ENCODE measurements at places on chromosomes 3 and 15.
A peak's percentile ranks its signal among the peaks of the same experiment; 100 is the strongest.

- DNase-seq, result no peak
These were observed 346.7 kb upstream of the TGFBR2 start for GRCh38 chr3:30259730-30260129.

DNA sequence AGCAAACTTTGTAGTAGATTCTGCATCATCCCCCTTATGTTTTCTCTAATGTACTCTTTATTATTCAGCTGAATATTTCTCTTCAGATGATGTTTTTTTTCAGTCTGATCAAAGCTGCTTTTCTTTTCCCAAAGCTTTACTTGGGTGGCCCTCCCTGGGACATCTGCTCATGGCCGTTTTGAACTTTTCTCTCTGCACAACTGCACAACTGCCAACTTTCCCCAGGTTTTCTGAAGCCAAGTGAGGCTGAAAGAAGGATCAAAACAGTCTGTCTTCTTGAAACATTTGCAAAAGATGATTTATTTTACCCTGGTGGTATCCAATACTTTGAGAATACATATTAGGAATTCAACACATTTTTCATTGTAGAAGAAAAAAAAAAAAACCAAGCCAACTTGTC lies 43.0 kb downstream of the GASK1A start:
- DNase-seq, result no peak

DNA sequence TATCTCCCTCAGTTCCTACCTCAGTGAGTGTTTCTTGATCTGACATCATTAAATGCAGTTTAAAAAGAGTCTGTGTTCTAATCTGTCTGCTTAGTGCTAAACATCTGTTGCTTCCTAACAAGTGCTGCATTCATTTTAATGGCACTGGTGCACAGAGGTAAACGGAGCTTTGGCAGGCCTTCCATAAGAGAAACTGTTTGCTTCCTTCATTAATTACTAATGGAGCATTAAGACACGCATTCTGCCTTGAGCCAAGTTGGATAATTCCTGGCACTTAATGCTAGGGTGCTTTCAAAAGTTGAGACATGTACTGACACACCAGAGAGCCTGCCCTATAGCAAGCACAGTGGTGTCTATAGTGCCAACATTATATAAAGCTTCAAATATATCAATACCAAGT lies 34.7 kb downstream of the SCG5 start:
- no peak for DNase-seq

GRCh38 chr3:48018841-48019240 lies 2.6 kb upstream of the MAP4 start:
- no peak for DNase-seq

DNA sequence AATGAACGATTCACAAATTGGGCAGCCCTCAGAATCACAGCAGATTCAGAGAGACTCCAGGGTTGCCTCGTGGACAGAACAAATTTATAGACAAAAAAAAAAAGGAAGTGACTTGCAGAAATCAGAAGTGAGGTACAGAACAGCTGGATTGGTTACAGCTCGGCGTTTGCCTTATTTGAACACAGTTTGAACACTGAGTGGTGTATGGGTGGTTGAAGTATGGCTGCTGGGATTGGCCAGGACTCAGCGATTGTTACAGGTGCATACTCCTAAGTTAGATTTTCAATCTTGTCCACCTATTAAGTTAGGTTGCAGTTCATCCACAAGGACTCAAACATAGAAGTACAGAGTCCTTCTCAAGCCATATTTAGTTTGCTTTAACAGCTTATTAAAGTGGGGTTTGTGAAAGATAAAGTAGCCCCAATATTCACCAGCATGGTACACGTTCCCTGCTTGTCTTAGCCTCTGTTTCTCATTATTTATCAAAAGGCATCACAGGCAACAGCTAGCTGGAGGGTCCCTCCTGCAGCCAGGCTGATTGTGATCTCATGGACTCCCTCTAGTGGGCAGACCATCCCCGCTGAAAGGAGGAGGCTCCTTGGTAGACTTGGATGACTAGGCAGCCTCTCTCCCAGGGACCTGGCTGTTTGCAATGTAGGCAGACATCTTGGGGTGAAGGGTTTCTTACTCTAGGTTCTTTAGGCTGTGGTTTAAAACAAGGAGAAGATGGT lies 17.6 kb upstream of the ALDH1L1 start:
- peak; percentile 22 for DNase-seq

GRCh38 chr15:31457161-31457560 lies 130.5 kb downstream of the KLF13 start:
- no peak for DNase-seq

DNA sequence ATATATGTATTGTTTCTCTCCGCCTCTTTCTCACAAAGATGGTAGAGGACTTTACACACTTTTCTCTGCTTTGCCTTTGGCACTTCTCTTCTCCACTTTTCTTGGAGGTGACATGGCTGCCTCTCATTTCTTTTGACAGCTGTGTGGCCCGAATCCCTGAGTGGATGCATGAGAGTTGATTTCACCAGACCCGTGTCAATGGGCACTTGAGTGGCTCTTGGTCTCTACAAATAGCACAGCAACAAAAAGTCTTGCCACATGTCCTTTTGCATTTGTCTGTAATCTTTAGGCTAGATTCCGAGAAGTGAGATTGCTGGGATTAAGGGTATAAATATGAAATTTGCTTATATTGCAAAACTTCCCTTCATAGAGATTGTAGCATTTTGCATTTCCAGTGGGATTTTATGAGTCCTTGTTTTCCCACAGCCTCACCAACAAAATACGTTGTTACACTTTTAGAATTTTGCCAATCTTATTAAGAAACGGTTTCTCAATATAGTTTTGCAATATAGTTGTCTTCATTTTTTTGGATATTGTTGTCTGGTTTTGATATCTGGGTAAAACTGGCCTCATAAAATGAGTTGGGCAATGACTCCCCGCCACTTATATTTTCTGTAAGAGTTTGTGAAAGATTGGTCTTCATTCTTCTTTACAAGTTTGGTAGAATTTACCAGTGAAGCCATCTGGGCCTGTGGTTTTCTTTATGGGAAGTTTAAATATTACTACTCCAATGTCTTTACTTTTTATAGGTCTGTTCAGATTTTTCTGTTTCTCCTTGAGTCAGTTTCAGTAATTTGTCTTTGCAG lies 5.2 kb upstream of the TRPM1 start:
- no peak for DNase-seq

DNA sequence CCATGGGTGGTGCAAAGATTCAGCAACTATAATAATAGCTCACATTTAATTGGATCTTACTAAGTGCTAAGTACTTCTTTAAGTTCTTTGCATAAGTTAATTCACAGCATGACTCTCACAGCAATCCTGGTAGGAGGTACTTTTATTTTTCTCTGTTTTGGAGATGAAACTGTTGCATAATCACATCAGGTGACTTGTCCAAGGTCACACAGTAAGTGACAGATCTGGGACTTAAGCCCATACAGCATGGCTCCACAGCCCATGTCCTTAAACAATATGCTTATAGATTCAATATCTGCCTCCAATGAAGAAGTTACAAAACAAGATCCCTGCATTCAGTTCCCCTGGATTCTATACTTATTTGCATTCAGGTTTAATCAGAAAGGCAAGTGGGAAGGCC lies 171.8 kb downstream of the CNTN3 start:
- DNase-seq, result no peak

- no peak for DNase-seq
These were observed 379.1 kb upstream of the PROK2 start for GRCh38 chr3:72163809-72164634.

DNA sequence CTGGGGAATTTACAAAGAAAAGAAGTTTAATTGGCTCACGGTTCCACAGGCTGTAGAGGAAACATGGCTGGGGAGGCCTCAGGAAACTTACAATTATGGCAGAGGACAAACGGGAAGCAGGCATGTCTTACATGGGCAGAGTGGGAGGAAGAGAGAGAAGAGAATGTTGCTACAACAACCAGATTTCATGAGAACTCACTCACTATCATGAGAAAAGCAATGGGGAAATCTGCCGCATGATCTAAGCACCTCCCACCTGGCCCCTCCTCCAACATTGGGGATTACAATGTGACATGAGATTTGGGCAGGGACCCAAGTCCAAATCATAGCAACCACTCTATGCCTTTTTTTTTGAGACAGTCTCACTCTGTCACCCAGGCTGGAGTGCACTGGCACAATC lies 28.8 kb downstream of the PCNP start:
- DNase-seq, result no peak

DNA sequence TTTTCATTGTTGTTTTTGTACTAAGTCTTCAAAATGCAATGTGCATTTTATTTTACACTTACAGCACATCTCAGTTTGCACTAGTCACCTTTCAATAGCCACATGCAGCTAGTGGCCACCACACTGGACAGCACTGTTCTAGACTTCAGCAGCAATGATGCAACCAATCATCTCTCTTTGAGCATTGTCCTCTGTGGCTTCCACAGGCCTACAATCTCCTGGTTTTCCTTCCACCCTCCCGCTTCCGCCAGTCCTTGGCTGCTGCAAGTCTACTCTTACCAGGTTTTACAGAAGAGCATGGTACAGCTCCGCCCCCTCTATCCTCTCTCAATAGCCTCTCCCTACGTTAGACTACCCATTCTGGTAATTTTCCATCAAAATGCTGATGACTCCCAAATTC lies 25.1 kb upstream of the FSIP1 start:
- DNase-seq, result no peak

GRCh38 chr15:29065571-29065970 lies 179.8 kb downstream of the APBA2 start:
- DNase-seq, result no peak

GRCh38 chr15:69145694-69146492 lies 14.5 kb upstream of the GLCE start:
- peak; percentile 62 for DNase-seq

GRCh38 chr3:64099316-64099715 lies 76.0 kb upstream of the PSMD6 start:
- no peak for DNase-seq

DNA sequence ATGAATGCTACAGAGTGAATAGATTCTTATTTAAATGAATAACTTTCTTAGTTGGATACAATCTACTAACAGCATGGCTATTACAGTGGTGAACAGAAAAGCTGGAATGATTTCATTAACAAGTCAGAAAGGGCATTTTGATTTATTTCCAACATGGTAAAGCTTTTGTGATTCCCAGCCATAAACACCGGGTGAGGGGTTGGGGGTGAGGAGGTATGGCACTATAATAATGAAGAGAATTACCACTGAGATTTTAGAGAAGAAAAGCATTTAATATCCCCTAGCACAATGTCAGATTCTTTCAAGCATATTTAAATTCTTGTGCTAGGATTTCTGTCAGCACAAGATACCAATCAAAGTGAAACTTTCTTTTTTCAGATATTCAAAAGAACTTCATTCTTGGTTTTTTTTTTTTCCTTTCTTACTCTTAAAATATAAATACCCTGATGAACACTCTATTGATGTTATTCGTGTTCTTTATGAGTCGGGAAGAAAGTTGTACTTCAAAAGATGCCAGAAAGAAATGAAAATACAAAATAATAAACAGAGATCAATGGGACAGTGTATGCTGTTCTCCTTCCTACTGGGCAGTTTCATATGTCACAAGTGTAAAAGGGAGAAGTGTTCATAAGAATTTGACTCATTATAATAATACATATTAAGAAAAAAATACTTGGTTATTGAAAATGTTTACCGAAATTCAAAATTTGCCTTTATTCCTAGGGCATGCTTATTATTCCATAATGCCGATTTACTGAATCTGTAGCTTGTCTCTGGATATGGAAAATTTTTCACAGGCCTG lies 522.8 kb downstream of the CADM2 start:
- no peak for DNase-seq

DNA sequence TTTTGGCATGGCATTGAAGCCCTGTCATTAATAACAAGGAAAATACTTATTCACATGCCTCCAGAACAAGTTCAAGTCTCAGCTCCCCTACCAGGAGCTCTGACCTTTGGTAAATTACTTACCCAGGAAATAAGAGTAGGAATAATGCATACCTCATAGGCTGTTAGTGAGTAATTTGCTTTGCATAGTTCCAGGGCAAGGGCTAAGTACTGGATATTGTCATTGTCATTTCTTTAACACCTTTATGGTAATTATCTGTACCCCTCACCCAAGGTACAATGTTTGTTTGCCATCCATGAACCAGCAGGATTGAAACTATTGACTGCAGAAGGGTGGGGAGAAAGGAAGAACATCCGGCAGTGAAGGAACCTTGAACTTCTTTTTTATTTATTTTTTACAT lies 148.5 kb downstream of the SOX2 start:
- DNase-seq, result no peak
